A549 treated with AZD2906 at 1 μM for 4 hours (cell line): ENCODE measurements at places on chromosomes 16 and 17. TPM values are rescaled to one million over a fixed set of nuclear protein-coding genes. Genes with fewer than 3 reads are reported as not detected.

Gene GAS7
- 0.32 to 0.63 TPM (median 0.49 TPM) in 5 replicates for total RNA-seq

Gene TMEM219
- total RNA-seq, result 82.6 to 101 TPM (median 99.1 TPM) in 5 replicates

Gene FBF1
- total RNA-seq, result 5.5 to 8.4 TPM (median 7.1 TPM) in 5 replicates

Gene SLC9A5
- 1.0 to 1.8 TPM (median 1.4 TPM) in 5 replicates for total RNA-seq

Gene KRT33A
- not detected in 5 replicates for total RNA-seq

Gene C16orf89
- 0.18 TPM in 1 of 5 replicates, not detected in the others for total RNA-seq

Gene OTOP3
- not detected in 5 replicates for total RNA-seq

Gene NACA2
- total RNA-seq, result not detected in 5 replicates

Gene FOXC2
- total RNA-seq, result 4.9 to 6.2 TPM (median 5.8 TPM) in 5 replicates

Gene JPT2
- 159 to 225 TPM (median 167 TPM) in 5 replicates for total RNA-seq

Gene B3GNT9
- total RNA-seq, result 7.2 to 10.2 TPM (median 9.8 TPM) in 5 replicates

Gene ZSCAN10
- 0.03 to 0.05 TPM in 2 of 5 replicates, not detected in the others for total RNA-seq

Gene CA4
- total RNA-seq, result 0.11 to 0.28 TPM (median 0.21 TPM) in 4 of 5 replicates, not detected in the other

Gene SHISA6
- not detected in 5 replicates for total RNA-seq
